Psoas muscle (tissue), 8 donors: ENCODE measurements at places on chromosomes 5 and 9. TPM values are rescaled to one million over a fixed set of nuclear protein-coding genes. Genes with fewer than 3 reads are reported as not detected.
A peak's percentile ranks its signal among the peaks of the same experiment; 100 is the strongest.

DNA sequence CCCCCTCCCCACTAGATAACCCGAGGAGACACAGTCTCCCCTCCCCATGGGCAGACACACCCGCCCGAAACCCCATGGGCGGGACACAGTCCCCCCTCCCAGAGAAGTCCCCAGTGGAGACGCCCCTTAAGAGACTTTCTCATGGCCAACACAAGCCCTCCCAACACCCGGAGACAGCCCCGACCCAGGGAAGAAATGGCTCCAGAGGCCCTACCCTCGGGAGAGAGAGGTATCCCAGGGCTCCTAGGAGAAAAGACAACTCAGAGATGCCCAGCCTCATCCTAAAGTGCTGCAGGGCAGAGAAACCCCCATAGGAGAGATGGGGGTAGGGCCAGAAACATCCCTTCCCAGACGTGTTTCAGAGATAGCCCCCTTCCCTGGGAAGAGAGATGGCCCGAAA lies 27.4 kb downstream of the PCDH1 start:
- DNase-seq = no peak

DNA sequence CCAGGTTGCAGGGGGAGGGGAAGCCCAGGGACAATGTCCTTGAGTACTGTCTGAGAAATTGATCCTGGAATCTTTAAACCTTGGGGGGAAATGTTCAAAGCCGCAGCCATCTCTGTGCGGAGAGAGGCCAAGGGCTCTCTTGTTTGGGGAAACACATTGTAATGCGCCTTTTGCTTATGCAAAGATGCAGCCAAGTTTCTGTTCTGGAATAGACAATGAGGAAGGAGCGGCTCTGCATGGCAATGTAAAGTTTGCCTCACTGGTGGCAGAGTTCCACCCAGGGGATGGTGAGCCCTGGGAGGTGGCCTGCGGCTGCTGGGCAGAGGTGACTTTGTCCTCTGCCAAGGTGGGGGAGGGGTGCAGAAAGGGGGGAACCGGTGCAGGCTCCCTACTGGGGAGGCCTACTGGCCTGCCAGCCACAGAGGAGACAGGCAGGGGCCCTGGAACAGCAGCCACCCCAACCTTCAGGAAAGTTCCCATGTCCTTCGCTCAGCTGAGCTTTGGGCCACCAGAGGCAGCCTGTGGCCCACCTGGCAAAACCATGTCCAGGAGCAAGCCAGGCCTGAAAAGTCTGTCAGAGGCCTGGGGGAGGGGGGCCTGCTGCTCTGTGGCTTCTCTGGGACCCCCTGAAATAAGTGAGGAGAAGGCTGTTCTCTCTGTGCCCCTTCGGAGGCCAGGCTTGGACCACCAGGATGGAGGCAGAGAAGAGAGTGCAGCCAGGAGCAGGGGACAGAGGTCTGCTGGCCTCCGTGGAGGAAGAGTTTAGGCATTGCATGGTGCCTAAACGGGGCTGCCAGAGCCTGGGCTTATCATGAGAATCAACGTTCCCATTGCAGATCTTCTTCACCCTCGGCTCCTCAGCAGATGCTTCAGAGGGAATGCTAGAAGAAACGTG lies 127.8 kb downstream of the ZNF354C start:
- peak; percentile 7 for DNase-seq

DNA sequence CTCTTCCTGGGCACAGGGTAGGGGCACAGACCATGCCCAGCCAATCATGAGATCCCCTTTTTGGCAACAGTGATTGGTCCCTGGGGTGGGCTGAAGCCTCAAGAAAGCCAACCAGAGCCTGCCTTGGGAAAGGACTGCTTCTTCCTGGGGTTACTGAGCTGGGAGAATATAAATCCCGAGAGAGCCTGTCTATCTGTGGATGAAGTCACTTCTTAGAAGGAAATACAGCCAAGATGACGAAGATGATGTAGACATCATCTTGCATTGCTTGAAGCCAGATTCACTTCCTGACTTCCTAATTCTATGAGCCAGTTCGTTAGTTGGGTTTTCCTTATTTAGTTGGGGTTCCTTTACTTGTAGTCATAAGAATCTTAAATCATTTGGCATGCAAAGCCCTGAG lies 50.1 kb upstream of the PWWP2A start:
- no peak for DNase-seq

- no peak for DNase-seq
Measured at GRCh38 chr5:110435207-110435606, 291.3 kb downstream of the TMEM232 start.

DNA sequence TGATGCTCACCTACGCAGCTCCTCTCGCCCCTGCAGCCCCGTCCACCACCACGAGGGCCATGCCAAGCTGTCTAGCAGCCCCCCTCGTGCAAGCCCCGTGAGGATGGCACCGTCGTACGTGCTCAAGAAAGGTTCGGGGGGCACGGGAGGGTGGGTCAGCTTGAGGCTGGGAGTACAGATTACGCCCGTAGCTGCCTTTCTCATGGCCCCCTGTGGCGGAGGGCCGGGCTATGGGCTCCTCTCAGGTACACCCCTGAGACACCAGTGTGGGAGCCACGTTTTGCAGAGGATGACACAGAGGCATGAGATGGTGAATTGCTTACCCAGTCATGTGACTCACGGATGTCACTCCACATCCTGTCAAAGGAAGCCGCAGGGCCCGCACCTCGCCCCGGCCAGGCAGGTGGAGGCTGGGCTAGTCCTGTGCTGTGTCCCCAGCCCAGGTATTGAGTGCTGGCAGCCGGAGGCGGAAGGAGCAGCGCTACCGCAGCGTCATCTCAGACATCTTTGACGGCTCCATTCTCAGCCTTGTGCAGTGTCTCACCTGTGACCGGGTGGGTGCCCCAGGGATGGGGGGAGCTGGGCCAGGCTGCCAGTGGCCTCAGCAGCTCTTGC lies 33.7 kb downstream of the USP20 start:
- DNase-seq = no peak

DNA sequence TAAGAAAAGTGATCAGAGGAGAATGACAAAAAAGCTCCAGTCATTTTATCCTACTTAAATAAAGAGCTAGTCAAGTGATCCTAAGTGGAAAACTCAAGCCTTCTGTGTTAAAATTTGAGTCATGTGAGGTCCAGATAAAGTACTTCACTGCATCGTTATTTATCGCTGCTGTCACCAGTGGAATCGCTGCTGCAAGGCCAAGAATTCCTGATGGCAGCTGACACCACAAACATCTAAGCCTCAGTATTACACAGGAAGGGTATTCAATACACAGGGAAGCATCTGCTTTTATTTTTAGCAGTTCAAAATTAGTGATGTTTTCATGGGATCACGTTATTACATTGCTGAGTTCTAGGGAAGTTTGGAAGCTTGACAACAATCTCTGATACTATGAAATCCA lies 190.3 kb downstream of the GOLPH3 start:
- DNase-seq = no peak

The SLC34A3 gene
- total RNA-seq = not detected

The CEL gene
- 2.0 TPM for total RNA-seq

The POU5F2 gene
- total RNA-seq = 0.15 TPM
